Thymus (tissue), 14 donors: ENCODE measurements at places on chromosomes 4 and X. TPM values are rescaled to one million over a fixed set of nuclear protein-coding genes. Genes with fewer than 3 reads are reported as not detected.

SHISA3 gene
- total RNA-seq: 0.28 TPM

NOP14 gene
- total RNA-seq: 18.5 TPM

HHIP gene
- total RNA-seq: 6.9 TPM

GRCh38 chr4:75249739-75250138 lies 264.5 kb downstream of the RCHY1 start:
- no peak for DNase-seq

GRCh38 chr4:185470501-185471195 lies 885 bp downstream of the CCDC110 start:
- peak; percentile 37 for DNase-seq

- peak; percentile 72 for DNase-seq
These were observed at the start of gene KIT for GRCh38 chr4:54657551-54658251. Gene KIT, plus strand, starts transcription at chr4:54657957. Its CDS starts 58 bp downstream, at chr4:54658015.

DNA sequence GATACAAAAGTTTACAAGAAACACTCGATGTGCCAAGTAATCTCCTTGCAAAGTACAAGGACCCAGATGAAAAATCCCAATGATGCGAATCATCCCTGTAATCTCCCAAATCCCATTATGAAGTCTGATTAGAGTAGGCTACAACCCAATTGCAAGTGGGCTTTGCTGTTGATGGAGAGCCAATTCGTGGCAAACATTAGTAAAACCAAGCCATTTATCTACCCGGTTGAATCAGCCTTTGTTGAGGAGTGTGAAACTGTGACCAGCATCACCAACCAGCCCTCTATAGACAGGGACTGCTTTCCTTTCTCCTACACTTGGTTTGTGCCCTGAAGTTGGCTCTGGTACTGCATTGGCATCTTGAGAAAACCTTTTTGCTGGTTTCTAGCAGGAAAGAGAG lies 1.2 kb upstream of the PRPS2 start:
- no peak for DNase-seq

DNA sequence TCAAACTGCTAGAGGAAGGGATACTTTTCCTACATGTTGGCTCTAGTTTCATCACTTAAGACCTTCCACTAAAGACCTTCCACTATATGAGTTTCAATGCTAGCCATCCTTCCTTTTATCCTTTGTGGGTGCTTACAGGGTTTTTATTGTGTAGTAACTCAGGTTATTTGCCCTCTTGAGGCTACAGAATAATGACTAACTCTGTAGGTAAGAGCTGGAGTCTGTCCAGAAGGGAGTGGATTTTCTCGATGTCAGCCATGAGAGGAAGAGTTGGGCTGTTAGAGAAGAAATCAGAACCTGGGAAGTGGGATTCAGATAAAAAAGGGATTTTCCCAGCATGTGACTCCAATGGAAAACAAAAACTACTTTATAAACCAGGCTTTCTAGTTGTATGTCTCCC lies 27.5 kb upstream of the HERC5 start:
- DNase-seq: no peak

DNA sequence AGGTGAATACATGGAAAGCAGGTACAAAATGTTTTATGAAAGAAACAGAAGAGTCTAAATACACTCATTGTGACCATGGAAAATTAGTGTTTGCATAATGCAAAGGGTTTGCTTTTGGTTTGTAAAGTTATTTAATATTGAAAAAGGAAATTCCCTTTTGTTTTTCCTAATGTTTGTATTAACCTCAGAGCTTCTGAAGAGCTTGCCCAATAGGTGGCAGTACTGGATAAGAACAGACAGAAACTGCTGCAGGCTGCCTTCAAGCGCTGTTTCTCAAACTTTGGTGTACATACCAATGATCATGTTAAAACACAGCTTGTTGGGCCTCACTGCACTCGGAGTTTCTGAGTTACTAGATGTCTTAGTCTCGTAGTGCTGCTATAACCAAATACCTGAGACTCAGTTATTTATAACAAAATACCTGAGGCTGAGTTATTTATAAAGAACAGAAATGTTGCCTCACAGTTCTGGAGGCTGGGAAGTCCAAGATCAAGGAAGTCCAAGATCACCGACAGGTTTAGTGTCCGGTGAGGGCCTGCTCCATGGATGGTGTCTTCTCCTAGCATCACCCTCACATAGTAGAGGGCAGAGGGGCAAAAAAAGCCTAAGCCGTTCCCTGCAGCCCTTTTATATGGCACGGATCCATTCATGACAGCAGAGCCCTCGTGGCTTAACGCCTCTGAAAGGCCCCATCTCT lies 54.2 kb downstream of the SUPT20HL2 start:
- DNase-seq: peak; percentile 29

GRCh38 chr4:2534904-2535375 lies 1.5 kb upstream of the FAM193A start:
- DNase-seq: no peak

DNA sequence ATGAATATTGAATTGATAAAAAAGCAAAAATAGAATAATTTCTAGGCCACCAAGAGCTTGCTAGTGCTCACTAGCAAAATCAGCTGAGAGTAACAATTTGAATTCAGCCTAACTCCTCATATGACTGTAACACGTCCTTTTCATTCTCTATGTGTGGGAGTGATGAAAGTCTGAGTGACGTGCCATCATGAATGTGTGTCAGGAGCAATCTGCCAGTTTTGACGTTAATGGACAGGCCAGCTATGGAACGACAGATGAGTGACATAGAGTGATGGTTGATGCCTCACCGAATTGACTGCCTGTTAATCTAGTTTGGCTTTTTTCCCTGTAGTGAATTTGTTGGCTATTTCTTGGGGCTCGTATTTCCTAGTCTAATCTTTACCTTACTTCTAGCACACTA lies 200.7 kb downstream of the TLL1 start:
- DNase-seq: no peak
